NCI-H1417 (cell line): ENCODE measurements at places on chromosomes 1 and 21.

- DNase-seq: no peak
These were observed 50.6 kb downstream of the FAAP20 start for GRCh38 chr1:2143814-2144500.

GRCh38 chr1:62288224-62288623, 31.0 kb downstream of the KANK4 start:
- DNase-seq: no peak

DNA sequence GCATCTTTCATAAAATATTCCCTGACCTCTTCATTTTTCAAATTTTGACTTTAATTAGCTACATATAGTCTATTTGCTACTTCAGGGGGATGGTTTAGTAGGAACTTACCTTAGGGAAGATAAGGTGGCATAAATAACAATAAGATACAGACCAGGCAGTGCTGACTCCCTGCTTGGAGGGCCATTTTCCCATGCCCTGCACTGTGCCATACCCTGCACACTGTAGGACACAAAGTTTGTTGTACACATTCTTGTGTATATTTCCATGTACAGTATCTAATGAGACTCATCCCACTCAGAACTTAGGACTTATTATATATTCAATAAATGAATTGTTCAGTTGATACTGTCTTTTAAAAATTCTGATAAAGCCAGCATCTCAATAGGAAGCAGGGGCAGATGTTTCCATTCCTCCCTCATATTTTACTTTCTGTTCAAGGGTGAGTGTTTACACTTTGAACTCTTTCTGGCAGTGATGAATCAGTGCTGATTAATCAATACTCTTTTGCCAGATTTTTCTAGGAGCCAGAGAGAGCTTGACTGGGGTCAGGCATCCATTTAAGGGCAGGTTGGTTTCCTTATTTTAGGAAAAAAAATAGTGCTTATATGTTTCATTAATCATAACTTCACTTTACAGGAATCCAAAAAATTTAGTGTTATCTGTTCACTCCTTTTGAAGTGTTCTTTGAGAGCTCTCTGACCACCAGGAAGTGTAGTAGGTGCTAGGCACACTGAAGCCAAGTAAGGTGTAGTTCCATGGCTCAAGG, 30.6 kb downstream of the MPZL1 start:
- no peak for DNase-seq

DNA sequence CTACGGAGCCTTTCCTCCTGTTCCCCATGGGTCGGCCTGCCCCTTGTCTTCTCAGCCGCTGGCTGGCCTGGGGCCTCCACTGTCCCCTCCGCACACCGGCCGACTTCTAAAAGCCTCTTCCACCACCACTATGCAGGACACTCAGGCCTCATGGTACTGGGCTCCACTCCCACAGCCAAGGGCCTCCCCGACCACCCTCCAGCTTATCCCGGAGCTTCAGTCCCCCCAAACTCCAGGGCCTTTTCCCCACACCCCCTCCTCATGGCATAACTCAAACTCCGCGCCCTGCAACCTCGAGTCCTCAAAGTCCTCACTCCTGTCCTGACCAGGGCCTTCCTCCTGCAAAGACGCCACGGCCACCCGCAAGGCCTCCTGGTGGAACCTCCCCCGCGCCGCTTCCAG, 2.0 kb downstream of the LRRC41 start:
- DNase-seq: no peak

GRCh38 chr1:1072849-1073742, 1.0 kb downstream of the RNF223 start:
- DNase-seq: no peak

DNA sequence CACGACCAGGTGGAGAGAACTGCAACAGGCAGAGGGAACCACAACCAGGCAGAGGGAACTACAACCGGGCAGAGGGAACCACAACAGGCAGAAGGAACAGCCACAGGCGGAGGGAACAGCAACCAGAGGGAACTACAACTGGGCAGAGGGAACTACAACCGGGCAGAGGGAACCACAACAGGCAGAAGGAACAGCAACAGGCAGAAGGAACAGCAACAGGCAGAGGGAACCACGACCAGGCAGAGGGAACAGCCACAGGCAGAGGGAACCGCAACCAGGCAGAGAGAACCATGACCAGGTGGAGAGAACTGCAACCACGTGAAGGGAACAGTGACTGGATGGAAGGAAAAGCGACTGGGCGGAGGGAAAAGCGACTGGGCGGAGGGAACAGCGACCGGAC, 47.6 kb upstream of the GPR153 start:
- DNase-seq: no peak

GRCh38 chr1:32197837-32198236, 2.6 kb upstream of the CCDC28B start:
- DNase-seq: peak; percentile 17

DNA sequence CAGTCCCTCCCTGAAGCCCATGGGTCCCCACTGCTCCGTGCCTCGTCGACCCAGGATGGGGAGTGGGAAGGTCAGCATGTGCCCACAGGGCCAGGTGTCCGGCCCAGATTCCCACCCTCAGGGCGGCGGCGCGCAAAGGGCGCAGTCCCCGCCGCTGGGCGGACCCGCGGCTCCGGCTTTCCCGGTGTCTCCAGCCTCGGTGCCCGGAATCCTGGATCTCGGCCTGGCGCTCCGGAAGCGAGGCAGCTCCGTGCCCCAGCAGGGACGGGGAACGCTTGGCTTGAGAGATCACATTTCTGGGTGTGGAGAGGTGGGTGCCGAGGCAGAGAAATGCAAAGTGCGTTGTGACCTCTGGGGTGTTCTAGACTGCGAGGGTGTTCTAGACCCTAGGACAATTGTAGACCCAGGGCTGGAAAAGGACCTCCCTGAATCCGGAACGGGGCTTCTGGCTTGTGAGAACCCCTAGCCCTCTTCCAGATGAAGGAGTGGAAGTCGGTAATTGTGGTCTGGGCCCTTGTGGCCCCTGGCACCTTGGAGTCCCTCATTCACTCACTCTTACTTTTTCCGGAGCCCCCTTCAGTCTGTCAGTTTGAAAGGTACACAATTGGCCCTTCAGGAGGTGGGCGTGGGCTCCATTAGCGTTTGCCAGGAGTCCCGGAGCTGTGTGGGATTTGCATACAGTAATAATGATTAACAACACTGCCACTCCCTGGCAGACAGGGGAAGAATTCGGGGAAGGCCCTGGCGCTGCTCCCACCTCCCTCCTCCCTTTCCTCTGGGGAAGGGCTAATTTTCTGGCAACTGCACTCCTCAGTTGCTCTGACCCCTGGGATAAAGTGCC, 1.6 kb upstream of the KCND3 start:
- DNase-seq: peak; percentile 88

DNA sequence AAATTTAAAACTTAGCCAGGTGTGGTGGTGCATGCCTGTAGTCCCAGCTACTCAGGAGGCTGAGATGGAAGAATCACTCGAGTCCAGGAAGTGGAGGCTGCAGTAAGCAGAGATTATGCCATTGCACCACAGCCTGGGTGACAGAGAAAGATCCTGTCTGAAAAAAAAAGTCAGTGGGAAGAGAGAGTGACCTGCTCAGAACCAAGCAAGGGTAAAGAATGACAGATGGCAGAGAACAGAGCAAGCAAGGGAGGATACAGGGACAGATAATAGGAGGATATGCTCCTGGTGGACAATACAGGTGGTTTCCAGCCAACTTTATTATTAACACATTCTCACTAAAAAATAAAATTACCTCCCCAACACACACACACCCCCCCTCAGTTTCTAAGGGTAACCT, 4.6 kb upstream of the TMEM51 start:
- DNase-seq: no peak

DNA sequence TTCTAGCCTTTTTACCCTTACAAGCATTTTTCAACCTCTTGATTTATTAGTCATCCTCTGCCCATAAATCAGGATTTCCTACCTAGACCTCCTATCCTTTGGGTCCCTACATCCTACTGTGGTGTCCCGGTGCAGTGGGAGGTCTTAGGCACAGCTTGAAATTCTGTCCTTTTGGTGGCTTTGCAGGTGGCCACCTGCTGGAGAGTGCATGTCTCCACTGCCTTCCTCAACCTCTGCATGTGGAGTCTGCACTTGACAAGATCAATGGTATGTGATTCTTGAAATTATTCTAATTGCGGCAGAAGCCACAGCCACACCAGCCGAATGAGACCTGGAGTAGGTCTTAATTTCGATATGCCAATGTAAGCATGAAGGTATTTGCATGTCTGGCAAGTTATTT, 11.4 kb upstream of the KCNA3 start:
- no peak for DNase-seq

DNA sequence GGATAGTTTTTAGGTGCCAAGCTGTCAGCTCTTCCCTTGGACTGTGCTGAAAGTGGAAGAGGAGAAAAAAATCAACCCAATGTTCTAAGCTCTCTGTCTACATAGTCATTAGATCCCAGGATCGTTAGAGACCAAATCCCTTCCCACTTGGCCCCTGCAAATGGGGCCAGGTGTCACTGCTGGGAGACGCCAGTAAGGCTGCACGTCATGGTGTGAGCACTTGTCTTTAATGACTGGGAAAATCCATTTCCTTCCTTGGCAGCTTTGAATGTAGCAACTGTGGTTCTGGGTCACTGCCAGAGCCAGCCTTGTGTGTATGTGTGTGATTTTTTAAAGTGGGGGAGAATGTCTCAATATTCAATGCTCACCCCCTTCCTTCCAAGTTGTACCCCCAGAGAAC, 59.9 kb downstream of the MAN1C1 start:
- peak; percentile 45 for DNase-seq

DNA sequence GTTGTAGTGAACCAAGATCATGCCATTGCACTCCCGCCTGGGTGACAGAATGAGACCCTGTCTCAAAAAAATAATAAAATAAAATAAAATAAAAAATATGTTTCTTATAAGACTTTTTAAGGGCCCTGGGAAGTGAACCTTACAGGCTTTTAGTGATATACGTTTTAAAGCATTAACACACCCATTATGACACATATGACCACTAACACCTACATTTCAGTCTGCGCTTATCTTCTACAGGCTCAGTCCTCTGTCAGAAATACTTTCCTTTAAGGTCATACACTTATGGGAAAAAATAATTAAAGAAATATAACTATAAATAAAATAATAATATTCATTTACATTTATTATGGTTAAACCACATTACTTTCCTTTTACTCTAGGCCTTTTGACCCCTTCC, 21.9 kb downstream of the ADSS2 start:
- no peak for DNase-seq

- DNase-seq: no peak
These were observed 31.1 kb upstream of the DISP3 start for GRCh38 chr1:11447903-11448302.

DNA sequence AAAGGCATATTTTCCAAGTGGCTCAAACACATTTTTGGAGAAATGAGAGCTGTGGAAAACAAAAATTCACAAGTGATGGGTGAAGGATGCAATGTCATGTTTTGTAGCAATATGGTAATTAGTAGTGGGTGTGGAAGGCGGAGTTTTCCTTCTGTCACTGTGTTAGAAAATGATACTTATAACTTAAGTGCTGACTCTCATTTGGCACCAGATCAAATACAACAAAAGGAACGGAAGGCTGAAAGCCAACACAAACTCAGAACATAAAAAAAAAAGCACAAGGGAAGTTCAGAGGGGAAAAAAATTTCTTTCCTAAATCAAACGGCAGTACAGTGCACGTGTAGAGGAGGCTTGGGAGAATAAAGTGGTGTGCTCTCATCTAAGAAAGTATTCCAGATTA, at the start of gene TNFSF18:
Gene TNFSF18, minus strand, starts transcription at position 77 of the 400 bp plus-strand sequence. Its CDS starts 45 bp downstream, at position 32.
- DNase-seq: no peak

DNA sequence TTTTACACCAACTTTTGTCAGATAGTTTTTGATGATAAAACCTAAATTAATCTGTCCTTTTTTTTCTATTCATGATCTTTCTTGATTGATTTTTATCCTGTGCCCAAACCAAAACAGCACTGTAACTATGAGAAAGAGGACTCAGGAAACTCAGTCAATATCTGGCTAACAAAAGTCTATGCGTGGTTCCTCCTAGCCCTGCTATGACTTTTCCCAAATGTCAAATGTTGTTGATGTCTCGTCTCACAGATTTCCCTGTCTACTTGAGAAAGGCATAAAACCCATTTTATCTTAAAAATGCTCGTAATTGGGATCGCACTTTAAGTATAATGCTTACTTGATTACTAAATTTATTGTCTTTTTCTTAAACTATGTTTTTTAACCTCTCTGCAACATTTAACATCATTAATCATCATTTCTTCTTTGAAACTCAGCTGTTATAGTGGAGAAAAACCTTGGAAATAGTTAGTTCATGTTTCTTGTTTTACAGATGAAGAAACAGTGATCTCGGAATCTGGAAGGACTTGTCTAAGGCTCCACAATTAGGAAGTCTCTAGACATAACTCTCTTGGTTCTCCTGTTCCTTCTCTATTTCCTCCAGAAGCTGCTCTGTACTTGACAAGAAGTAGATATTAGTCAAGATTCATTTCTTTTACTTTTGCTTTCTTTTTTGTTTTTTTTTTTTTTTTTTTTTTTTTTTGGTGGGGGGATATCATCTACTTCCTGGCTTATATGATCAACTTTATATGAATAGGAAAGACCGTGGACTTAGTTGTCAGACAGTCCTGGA, 26.2 kb upstream of the PTPRC start:
- no peak for DNase-seq

GRCh38 chr1:100440075-100440809, 87.9 kb downstream of the CDC14A start:
- peak; percentile 76 for DNase-seq

GRCh38 chr1:21903638-21904453, 33.3 kb downstream of the HSPG2 start:
- no peak for DNase-seq

DNA sequence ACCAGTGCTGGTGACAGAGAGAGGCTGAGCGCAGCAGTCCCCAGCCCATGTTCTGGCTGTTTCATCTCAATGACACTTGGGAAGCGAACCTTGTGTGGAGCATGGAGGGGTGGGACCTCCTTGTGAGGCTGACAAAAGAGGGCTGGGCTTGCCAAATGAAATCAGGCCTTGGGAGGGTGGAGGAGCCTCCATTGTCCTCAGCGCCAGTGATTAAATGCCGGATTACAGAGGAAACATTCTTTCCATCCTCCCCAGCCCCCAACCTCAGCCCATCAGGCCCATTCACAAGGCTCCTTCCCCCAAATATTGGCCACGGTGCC, 63.3 kb upstream of the PAXBP1 start:
- DNase-seq: no peak

DNA sequence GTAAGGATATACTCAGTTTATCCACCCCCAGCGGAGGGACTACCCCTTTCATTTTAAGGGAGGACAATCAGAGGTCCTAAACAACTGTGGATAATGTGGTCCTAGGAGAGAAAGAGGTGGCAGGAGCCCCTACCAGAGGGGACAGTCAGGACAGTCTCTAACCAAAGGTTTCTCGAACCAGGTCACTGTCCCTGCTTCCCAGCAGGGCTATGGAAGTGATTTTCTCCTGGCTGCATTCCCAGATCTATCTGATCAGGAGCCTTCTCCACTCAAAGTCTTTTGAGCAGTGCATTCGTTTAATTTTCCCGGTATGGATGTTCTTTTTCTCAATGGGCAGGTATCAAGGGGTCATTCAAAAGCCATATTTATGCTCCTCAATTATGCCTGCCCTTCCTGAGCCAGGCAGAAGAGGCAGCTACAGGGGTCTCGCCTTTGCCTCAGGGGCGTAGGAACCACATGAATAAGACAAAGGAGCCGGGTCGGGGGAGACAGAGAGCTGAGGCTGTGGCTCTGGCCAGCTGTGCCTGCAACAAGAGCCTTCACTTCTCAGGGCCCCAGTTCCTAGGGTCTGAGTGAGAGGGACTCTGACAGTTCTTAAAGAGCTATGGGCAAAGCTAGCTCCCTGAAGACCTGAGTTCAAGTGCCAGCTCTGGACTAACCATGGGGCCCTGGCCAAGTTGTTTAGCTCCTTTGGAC, 62.5 kb upstream of the DMRTB1 start:
- no peak for DNase-seq

- DNase-seq: peak; percentile 48
These were observed 168.8 kb downstream of the ZSCAN20 start for GRCh38 chr1:33641104-33641830.

- DNase-seq: no peak
These were observed 347.9 kb downstream of the LTN1 start for GRCh38 chr21:28644762-28645161.
